Activated CD4-positive, alpha-beta T cell treated with anti-CD3 and anti-CD28 coated beads for 1 hour (primary cell): ENCODE measurements at places on chromosomes 13 and 19.

GRCh38 chr19:2129486-2129885 lies 21.9 kb downstream of the AP3D1 start:
- DNase-seq: no peak

GRCh38 chr13:51549050-51549449 lies 35.2 kb upstream of the WDFY2 start:
- no peak for DNase-seq

GRCh38 chr19:30692879-30693503 lies 320.8 kb downstream of the ZNF536 start:
- DNase-seq: no peak

DNA sequence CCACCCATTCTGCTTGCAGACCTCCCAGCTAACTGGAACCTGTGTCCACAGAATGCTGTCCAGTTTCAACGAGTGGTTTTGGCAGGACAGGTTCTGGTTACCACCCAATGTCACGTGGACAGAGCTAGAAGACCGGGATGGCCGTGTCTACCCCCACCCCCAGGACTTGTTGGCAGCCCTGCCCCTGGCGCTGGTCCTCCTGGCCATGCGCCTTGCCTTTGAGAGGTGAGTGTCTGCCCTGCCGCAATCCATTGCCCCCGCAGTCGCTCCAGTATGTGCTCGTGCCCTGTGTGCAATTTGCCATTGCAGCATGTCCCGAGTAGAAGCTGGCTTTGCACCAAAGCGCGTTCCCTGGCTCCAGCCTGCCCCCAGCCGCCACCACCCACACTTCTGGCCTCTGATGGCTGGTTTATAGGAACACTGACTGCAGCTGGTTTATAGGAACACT lies 41.9 kb downstream of the CERS4 start:
- no peak for DNase-seq

- DNase-seq: no peak
Observed at GRCh38 chr13:36981156-36981743, 17.9 kb downstream of the ALG5 start.

DNA sequence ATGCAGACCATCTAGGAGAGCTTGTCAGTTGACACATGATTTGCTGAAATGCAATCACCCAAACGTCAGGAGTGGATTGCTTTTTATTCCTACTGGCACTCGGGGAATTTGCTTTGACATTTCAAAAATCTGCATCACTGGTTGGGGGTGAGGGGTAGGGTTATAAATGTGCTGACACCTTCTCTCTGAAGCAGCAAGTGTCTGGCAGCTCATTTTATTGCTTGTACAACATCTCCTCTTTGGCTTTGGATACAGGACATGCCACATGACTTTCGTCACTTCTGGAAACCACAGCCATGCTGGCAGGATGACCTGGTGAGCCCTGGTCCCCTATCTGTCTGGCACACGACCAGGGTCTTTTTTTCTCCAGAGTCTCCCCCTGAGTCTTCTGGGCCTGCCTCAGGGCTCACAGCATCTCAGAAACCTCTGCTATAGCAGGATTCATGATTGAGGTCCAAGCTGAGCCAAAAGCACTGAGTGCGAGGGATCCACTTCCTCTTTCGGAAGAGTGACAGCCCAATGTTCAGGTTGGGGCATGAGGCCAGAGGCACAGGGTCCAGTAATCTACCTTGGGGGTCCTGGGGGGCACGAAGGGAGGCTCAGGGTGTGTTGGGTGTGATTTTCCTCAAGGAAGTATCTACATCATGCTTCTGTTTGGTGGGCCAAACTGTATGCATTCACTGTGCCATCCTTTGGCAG lies 60.1 kb downstream of the HSPH1 start:
- DNase-seq: no peak

GRCh38 chr13:70080012-70080411 lies 27.6 kb upstream of the ATXN8OS start:
- DNase-seq: no peak

- no peak for DNase-seq
Observed at GRCh38 chr13:45807520-45808099, 43.9 kb downstream of the SIAH3 start.

- DNase-seq: no peak
Observed at GRCh38 chr19:29385191-29385795, 140.5 kb upstream of the VSTM2B start.
